Karpas-422 (cell line): ENCODE measurements at places on chromosomes 5 and 9. TPM values are rescaled to one million over a fixed set of nuclear protein-coding genes. Genes with fewer than 3 reads are reported as not detected.

DNA sequence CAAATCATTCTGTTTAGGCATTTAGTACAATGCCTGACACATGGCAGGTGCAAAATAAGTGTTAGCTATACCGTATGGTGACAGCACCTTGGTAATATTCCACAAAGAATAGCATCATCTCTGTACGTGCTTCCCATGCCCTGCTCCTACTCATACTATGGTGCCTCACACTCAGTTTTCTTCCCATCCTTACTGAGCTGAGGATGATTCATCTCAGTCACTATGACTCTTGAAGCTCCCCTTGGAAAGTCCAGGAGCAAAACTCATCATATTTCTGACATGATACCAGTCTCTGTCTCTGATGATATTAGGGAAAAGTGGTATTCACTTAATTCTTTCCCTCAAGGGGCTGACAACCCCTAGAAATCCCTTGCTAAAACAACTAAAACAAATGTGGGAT lies 423.3 kb downstream of the EFNA5 start:
- no peak for DNase-seq

DNA sequence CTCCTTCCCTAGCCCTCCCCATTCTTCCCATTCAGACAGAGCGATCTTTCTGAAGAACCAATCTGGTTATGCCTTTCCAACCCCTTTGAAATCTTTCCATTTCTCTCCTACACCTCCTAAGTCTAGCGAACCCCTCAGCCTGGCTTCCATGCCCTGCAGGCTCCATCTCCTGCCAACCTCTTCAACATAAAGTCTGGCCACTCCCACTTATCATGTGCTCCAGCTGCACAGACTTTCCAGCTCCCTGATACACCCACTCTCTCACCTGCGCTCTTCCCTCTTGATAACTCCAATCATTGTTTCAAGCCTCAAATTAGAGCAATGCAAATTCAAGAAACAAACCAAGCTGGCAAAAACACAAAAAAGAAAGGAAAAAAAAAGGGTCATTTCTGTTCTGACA lies 3.8 kb upstream of the ORM1 start:
- no peak for DNase-seq

GRCh38 chr9:69645488-69645887 lies 26.7 kb downstream of the APBA1 start:
- DNase-seq, result no peak

DNA sequence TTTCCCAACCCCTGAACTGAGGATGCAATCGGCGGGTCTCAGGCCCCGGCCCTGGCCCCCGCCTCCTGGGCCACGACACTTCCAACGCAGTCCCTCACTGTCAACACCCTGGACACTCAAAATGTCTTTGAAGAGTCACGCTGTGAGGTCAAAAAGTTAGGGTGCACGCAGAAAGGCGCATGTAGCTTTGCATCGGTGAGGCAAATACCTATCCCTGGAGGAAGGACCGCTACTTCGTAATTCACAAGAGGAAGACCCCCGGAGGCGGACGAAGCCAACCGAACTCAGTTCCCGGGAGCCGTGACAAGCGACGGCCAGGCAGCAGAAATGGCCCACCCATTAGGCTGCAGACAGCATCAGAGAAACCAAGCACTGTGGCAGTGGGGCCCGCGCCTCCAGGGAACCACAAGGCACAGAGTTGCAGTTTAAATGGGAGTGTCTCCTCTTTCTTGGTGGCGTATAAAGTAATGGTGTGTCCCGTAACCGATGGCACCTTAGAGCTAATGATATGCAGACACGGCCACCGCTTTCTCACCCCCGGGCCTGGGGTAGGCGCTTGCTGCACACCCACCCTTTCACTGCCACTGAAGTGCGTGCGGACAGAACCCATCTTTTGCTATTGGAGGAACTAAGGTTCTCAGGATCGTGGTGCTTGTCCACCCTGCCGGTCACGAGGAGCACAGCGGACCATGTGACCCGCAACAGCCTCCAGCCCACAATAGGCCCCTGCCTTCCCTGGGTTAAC lies 9.0 kb downstream of the ADAMTS2 start:
- DNase-seq, result no peak

- peak; percentile 87 for DNase-seq
Observed at GRCh38 chr5:141359790-141360426, at the start of gene PCDHGB2. Gene PCDHGB2, plus strand, starts transcription at chr5:141359994. Its CDS starts 142 bp downstream, at chr5:141360136.

DNA sequence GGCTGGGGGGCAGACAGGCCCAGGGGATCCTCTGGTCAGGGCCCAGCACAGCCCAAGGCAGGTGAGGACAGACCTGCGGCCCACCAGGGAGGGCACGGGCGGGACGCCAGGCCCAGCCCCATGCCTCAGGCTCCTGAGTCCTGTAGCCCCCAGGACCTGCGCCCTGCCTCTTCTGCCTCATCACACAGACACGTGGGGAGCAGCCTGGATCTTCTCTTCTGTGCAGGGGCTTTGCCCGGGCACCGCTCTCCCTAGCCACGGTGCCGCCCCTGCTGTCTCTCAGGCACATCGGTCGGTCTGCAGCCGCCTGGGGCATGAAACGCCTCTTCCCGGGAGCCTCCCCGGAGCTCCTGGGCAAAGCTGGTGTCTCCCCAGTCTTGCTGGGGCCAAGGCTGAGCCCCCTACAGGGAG lies 40.2 kb upstream of the EGFL7 start:
- no peak for DNase-seq

ENC1 gene
- total RNA-seq, result 0.15 and 0.25 TPM in 2 replicates
